ENCODE measurements at places on chromosomes 13 and 19.

DNA sequence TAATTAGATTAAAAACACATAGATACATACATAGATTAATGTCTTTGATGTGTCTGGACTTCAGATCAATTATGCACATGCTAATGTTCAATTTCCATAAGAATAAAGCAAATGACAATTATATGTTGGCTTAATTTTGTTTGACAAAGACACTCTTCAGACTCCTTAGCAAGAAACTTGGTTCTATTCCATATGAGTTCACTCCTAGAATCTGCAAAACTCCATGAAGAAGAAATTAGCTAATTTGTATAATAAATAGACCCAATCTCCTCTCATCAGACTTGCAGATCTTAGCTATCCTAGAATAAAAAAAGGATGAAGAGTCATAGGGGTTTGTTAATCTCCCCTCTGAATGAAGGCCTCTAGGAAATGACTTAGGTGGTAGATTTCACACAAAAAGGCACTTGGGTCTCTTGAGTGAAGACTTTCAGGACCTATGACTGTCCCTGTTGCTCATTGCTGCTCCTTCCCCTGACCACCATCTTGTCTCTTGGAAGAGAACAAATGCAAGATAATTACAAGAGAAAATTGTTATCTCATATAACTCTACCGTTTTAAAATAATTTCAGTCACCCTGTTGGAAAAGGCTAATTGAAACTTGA is 302.2 kb downstream of the EFNB2 start:
- no peak for DNase-seq

GRCh38 chr19:19647037-19647835 is 3.8 kb upstream of the GMIP start:
- DNase-seq = no peak

DNA sequence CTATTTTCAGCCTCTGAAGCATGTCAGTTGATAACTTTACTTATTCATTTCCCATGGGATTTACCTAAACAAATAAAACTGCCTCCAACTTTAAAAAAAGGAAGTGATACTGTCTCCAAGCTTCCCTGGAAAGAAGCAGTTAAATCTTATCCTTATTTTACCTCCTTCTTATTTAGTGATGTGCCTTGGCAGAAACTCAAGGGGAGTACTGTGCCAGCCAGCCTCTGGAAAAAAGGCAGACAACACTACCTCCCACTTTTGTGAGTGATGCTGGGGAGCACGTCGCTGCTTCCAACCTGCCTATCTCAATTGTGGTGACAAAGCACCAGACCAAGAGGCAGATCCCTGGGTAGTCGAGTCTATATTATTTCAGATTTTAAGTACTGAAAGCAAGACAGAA is 765.6 kb downstream of the DIAPH3 start:
- DNase-seq = no peak

DNA sequence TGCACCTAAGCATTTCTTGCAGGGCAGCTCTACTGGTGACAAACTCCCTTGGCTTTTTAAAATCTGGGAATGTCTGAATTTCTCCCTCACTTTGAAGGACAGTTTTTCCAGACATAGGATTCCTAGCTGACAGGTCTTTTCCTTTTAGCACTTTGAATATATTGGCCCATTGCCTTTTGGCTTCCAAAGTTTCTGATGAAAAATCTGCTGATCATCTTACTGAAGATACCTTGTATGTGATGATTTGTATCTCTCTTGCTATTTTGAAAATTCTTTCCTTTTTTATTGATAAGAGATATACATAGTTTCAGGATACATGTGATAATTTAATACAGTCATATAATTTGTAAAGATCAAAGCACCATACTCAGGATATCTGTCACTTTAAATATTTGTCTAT is 211.1 kb downstream of the ZIC5 start:
- DNase-seq = no peak

GRCh38 chr13:113746671-113747070 is 12.4 kb upstream of the TMEM255B start:
- DNase-seq = no peak

DNA sequence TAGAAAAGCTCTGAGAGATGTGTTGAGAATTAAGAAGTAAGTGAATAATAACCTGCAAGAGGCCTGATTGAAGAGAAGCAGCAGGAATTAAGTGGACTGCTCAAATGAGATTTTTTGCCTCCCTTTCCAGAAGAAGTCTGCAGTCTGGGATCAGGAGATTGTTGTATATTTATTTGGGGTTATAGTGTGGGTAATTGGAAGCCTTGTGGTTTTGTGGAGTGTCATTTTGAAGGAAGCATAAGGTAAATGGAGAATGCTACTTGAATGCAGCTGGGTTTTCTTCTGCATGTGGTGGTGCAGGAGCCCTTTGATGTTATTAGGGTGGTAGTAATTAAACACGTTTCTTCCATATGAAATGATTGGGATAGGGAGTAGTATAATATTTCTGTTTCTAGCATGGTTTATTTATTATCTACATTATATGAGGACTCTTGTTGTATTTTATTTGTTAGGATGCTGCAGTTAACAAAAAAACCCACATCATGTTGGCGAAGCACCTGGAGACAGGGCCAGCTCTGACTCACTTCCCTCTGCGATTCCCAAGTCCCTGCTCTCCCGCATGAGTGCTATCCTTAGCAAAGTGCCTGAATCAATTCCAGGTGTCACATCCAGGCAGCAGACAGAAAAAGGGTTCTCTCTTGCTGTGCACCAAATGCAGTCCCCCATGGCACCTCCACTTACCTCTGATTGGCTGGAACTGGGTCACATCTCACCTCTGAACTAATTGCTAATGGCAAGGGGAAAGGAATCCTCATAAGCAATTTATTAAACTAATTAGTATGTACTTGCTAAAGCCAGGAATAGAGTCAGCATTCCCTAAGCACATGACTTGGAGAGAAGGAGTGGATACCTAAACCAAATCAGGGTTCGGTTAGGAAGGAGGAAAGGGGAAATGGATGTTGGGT is 54.8 kb downstream of the DGKH start:
- no peak for DNase-seq

DNA sequence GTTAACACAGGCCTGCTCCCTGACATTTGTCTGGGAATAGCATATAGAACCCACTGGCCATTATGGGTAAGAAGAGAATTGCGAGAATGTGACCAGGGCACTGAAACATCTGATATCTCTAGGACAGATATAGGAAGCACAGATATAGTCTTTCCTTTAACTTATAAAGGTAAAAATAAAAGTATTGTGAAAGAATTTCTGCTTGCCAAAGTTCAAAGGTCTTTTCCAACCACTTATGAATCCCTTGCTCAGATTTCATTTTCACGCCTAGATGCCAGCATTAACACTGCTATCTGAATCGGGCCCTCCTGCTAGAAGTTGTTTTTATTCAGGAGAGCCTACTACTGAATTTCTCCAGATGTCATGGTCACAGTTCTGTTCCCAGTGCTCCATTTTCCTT is 27.7 kb downstream of the BBC3 start:
- DNase-seq = no peak
